ENCODE measurements at places on chromosomes 3 and 15.

GRCh38 chr15:80578871-80579270 lies 116.2 kb upstream of the ABHD17C start:
- DNase-seq = peak; percentile 15

- DNase-seq = no peak
Measured at GRCh38 chr3:54197509-54197908, 75.2 kb downstream of the CACNA2D3 start.

DNA sequence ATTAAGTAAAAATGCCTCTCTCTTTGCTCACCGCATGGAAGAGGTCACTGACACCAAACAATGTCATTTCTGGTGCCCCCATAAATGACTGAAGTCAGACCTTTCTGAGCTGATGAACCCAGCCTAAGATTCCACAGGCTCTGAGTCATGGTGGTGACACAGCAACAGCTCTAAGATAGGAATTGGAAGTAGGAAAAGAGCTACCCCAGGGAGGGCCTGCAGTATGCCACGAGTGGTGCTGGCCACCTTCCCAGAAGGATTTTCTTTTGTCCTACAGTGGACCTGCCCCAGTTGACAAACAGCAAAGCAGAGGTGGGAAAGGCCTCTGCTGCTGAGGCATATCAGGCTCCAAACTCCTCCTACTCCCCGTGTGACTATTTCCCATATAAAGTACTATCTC lies 208.1 kb downstream of the MINAR1 start:
- no peak for DNase-seq

GRCh38 chr15:46059921-46060594 lies 425.2 kb downstream of the SQOR start:
- DNase-seq = no peak

DNA sequence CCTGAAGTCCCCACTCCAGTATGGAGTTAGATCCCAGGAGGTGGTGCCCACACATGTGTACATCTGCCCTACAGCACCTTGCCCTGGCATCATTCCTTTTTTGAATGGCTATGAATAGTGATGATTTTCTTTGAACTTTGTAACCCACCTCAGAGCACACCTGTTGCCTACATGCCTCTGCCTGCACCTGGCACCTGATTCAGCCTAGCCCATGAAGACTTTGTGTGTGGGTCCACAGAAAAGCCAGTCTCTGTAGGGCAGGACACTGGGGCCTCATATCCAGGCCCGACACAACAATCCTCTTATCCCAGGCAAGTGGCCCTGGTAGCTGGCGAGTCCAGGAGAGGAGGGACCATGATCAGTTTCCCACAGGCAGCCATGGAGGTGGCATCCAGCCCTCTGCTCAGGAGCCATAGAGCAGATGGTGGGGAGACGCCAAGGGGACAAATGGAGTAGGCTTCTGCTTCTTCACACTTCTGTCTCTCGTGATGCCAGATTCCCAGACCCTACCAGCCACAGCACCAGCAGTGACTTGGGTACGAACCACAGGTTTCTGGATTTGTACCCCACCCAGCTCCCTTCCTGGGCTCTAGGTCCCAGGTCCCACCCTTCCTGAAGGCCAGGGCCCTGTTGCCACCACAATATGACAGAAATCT lies 230.7 kb downstream of the UACA start:
- no peak for DNase-seq

DNA sequence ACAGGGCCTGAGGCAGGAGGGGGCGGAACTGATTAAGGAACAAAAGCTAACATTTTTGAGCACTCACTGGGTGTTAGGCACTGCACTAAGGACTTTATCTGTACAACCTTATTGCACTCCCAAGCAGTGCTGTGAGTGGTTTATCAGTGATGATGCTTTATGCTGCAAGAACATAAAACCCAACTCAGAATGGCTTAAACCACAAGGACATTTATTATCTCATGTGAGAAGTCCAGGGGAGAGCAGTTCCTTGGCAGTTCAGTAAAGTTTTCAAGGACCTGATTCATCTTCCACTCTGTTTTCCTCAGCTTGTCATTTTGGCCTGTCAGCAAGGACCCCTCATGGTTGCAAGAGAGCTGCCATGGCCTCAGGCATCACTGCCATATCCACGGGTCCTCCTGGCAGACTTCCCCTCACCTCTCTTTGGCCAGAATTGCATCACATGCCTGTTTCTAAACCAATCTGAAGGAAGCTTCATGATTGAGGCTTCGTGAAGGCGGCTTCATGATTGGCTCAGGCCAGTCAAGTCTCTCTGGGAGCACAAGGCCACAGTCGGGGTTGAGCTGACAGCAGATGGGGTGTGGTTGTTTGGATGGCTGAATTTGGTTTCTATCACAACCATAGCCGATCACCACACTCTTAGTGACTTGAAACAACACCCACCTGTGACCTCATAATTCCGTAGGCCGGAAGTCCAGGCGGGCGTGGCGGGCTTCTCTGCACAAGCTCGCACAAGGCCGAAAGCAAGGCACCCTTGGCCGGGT lies 15.8 kb downstream of the EFCC1 start:
- DNase-seq = no peak

DNA sequence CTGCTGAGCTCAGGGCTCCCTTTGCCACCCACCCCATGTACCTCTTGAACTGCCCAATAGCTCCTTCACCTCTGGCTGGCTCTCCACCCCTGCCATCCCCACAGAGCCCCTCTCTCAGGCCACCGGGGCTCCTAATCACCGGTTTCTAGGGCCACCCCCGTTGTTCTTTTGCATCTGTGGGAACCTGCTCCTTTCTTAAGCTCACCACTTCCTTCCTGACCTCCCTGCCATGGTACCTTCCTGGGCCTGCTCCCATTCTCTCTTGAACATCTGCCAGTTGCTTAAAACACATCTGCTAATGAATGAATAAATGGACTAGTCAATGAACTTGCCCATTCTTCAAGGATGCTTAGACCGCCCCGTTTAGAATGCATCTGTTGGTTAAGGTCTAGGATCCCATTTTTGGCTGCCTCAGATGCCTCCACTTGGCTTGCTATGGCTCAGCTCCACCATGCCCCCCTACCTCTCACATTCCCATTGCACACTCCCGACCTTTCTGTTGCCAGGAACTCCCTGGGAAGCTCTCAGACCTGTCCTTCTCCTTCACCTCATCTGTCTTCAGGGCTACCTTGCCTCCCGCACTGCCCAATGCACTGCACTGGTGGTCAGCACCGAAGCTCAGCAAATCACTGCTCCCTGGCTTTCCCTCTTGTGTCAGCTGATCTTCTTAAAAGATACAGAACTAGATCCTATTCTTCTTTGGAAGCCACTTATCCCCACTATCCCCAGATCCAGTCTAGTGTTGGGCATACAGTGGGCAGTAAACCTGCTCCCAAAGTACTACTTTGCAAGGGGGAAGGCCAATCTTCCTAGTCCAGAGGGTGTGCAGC lies 9.1 kb downstream of the AMOTL2 start:
- DNase-seq = peak; percentile 23

- DNase-seq = no peak
Measured at GRCh38 chr3:33299395-33300081, 22.3 kb downstream of the FBXL2 start.

- no peak for DNase-seq
Measured at GRCh38 chr15:75992897-75993296, 19.3 kb downstream of the NRG4 start.

DNA sequence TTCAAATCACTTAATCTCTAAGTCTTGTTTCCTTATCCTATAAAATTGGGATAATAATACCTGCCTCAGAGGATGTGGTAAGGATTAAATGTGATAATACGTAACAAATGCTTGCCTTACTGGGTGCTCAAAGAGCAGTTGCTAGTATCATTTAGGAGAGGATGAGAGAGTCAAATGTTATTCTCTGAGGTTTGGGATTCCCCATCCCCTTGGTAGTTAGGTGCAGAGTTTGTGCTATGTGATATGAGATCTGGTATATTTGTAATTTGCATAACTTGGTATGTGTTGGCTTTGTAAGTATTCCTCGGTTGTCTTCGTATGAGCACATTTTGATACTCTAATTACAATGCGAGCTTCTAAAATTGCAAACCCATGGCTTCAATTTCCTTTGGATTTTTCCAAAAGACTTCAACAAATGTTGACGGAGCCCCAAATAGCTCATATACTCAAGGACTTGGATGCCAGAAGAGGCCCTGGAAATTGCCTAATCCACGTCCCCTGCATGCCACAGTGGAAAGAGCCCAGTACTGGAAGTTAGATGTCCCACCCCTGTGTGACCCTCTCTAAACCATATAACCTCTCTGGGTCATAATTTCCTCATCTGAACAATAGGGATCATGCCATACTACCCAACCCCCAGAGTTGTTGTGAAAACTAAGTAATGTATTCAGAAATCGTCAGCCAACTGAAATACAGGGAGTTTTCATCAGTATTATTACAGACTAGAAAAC lies 85.0 kb downstream of the FBN1 start:
- DNase-seq = no peak

- no peak for DNase-seq
Measured at GRCh38 chr3:135018149-135018923, 223.3 kb downstream of the EPHB1 start.

DNA sequence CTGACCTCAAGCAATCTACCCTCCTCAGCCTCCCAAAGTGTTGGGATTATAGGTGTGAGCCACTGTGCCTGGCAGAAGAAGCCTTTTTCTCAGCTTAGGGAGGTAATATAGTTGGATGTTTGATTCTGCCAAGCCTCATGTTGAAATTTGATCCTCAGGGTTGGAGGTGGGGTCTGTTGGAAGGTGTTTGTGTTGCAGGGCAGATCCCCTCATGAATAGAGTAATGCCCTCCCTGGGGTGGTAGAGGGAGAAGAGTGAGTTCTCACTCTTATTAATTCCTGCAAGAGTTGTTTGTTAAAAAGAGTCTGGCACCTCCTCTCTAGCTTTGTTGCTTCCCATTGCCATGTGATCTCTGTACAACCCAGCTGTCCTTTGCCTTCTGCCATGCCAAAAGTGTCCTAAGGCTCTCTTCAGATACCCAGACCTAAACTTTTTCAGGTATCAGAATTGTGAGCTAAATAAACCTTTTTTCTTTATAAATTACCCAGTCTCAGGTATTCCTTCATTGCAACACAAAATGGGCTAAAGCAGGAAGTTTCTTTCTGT lies 16.4 kb downstream of the NECTIN3 start:
- no peak for DNase-seq

DNA sequence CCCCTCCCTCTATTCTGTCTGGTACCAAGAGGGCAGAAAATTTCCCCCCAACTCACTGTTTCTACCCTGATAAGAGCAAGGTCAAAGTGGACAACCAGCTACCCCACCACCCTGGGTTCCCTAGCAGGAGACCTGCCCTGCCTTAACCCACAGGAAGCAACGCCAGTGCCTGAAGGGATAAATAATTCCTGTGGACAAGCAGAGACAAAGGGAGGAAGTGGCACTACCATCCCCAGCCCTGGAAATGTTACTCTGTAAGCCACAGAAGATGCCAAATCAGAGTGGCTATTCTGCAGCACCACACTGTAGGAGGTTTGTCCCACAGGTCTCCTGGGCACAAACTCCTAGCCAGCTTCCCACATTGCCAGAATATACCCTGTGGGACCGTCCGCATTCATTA lies 80.1 kb downstream of the DNAH12 start:
- DNase-seq = no peak

- no peak for DNase-seq
Measured at GRCh38 chr3:111336511-111336910, 205.5 kb upstream of the CD96 start.

DNA sequence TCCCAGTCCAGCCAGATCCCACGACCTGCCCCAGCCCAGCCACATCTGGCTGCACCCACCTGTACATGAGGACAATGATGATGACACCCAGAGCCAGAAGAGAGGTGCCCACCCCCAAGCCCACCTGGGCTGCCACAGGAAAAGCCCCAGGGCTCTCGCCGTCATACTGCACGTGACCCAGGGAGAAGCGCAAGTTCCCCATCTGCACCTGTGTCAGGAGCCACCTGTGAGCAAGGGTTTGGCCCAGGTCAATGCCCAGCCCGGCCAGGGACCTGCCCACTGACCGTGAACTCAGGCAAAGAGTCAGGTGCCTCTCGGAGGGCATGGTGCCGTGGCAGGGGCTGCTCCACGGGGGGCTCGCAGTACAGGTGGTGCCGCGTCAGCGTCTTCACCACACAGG lies 16.3 kb downstream of the PLXNB1 start:
- DNase-seq = peak; percentile 67

GRCh38 chr3:9414826-9415225 lies 17.4 kb downstream of the SETD5 start:
- no peak for DNase-seq

- no peak for DNase-seq
Measured at GRCh38 chr3:178172121-178172520, 364.1 kb upstream of the KCNMB2 start.

- DNase-seq = peak; percentile 83
Measured at GRCh38 chr3:65170390-65171042, 482.7 kb upstream of the ADAMTS9 start.

- DNase-seq = no peak
Measured at GRCh38 chr3:65992106-65992505, 46.6 kb downstream of the MAGI1 start.

GRCh38 chr3:33488683-33489082 lies 48.5 kb upstream of the UBP1 start:
- no peak for DNase-seq

DNA sequence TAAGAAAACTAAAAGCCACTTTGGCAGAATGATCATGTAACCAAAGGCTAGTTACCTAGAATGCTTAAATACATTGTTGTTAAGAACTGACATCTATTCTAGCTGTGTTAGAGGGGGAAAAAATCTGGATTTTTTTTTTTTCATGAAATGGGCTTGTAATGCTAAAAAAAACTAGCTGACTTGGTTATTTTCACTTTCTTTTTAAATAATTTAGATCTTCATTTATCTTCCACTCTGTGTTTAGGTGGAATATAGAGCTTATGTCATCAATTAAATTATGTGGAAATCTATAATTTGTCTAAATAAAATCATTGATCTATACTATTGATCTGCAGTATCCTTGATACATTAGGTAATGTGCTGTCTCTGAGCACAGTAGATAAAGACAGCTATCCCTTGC lies 217.4 kb downstream of the TCF12 start:
- DNase-seq = no peak

GRCh38 chr3:71468311-71469137 lies 115.0 kb downstream of the FOXP1 start:
- no peak for DNase-seq

DNA sequence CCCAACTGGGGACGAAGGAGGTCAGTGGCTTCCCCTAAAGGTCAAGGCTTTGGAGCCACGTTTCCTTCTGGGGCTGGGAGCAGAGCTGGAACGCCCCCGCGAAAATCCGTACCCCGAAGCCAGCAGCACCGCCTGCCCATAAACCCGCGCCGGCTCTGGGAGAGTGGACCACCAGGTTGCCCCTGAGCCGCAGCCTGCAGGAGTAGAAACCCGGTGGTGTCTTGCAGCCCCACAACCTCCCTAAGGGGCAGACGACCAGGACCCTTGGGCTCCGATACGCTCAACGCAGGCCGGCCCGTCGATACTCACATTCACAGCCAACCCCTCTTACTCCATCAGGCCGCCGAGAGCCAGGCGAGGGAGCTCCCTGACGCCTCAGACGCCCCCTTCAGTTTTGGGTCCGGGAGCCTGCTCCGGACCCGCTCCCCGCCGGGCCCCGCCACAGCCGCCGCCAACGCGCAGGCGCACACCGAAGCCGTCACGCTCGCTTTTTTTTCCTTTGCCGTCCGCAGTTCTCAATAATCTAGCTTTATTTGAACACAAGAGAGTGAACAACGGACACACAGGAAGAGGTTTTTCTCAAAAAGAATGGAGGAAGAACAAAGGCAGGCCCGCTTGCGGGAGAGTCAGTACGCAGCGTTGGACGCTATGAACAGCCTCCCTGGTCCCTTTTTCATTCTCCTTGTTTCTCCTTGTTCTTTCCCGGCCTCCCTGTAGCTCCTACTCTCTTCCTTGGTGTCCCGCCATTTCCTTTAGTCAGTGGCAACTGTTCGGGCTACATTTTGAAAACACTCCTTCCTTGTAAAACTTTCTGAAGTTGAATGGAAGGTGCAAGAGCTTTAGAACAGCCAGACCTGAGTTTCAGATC lies at the start of gene ZNF106:
ZNF106 (minus strand) TSS at position 471 of the 868 bp plus-strand sequence. CDS start 18,852 bp downstream, outside the sequence.
- DNase-seq = peak; percentile 71
